ENCODE measurements at places on chromosomes 12 and 14. TPM values are rescaled to one million over a fixed set of nuclear protein-coding genes. Genes with fewer than 3 reads are reported as not detected.

DNA sequence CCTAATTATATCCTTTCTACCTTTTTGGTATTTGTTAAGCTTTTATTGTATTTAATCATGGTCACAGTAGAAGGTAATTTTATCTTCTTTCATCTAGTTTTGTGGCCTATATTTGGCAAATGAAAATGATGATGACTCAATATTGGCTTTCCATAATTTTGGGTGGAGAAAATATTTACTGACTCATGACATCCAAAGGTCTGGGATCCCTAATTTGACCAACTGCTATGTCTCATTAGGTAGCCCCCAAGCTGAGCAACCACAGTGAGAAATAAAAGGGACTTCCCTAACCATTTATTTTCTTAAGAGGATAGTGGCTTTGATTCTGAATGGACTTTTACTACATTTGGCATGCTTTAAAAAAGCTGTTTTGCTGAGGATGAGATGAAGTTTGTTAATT lies 289.5 kb downstream of the RMST start:
- DNase-seq, result no peak

DNA sequence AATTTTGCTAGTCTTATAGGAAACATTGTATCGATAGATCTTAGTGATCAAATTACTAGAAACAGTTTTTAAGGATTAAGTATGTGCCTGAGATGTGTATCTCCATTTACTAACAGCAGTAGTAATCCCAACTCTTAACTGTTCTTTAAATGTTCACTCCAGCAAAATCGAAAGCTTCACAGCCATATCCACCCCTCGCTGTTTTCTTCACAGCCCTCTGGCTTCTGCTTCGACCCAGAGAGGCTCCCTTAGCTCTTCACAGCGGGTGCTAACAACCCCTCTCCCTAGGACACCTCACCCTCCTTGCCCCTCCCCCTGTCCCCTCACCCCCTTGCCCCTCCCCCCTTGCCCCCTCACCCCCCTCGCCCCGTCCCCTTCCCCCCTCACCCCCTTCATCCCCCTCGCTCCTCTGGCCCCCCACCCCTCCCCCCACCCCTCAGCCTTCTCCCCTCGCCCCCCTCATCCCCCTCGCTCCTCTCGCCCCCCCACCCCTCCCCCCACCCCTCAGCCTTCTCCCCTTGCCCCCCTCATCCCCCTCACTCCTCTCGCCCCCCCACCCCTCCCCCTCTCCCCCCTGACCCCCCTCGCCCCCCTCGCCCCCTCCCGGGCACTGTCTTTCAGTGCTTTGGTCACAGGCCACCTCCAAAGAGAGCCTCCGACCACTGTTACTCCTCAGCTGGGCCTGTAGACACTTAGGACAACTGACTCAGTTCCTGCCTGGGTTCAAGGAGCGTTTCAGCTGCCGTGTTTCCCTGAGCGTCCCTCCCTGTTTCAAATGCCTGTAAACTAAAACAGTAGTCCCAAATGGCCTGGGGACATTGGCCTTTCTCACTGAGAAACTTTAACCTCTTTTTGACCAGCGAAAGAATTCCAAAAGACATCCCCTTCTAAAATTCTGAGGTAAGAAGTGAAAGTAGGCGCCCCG lies 46.0 kb upstream of the DYNC1H1 start:
- no peak for DNase-seq

DNA sequence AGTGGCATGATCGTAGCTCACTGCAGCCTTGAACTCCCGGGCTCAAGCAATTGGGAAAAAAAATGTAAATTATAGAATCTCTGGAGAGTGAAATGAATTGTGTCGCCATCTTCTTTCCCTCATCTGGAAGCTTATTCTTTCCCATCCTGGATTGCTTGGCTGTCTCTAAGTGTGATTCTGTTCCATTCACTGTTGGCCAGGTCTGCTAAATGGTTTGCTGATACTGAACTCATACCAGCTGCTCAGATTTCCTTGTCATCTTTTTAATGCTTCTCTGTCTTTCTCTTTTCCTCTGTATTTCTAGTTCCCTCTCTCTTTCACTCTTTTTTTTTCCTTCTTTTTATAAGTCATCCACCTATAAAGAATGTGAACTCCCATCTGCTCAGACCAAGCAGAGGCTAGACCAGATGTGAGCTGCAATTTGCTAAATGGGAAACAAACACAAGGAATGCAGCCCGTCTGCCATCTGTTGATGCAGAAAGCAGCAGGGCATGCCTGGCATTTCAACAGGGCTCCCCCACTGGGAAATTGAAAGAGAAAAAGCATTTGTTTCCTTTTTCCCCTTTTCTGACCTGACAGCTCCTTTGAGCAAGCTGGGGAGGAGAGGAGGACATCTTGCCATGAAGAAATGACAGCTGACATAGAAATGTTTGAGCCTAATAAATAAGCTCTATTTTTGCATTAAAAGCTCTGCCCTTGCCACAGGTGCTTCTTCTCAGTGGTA lies 1823.6 kb upstream of the FLRT2 start:
- DNase-seq, result no peak

The GLT1D1 gene
- total RNA-seq, result not detected
